ENCODE measurements at places on chromosomes 3 and 15.

- DNase-seq, result no peak
Measured at GRCh38 chr3:28122227-28122626, 119.2 kb upstream of the CMC1 start.

DNA sequence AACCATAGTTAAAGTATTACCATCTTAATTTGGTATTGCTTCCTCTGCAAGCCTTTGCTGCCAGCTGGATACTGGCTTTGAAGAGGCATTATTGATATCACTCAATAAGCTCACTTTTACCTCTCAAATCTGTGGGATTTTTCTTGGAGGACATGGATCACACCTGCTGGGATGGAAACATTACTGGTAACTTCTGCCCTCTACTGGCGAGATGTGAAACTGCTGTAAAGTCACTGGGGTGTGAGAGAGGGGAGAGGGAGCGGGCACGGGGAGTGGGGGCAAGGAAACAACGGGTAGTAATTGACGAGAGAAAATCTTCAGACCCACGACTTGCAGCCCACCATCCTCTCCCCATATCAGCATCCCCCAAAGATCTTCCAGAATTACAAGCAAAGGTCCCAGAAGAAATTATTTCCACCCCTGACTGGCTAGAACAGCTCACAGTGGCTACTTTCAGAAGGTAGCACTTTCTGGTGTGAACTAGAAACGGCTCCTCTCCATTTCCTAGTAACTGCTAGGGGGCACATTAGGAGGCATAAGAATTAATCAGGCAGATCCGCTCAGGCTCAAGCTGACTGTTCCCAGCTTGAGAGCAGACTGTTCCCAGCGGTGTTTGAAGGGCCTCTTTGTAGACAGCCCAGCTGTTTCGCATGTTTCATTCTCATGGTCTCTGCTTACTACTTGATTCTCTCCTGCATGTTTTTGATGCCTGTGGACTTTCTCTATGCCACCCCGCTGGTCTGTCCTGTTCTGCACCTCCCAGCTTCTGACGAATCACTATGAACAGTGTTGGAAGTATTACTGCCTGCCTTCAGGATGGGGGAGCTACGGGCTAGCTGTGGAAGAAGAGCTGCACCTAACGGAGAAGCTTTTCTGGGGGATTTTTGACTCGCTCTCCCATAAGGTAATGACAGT lies 230.4 kb upstream of the CHRM5 start:
- peak; percentile 45 for DNase-seq

DNA sequence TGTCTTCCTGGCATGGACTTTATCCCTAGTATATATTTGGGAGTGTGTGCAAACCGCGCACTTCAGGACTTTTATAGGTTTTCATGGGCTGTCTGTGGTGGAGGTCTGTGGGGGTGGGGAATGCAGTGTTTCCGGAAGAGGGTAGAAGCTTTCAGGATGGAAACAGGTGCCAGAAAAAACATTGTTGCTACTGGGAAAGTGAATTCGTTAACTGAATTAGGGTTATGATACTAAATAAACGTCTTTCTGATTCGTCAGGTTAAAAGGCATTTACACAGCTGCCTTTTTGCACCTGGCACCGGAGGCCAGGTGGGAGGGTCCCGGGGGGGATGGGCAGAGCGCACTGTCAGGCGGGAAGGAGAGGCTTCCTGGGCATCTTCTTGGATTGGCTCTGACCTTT lies 62.1 kb downstream of the SLCO3A1 start:
- no peak for DNase-seq

DNA sequence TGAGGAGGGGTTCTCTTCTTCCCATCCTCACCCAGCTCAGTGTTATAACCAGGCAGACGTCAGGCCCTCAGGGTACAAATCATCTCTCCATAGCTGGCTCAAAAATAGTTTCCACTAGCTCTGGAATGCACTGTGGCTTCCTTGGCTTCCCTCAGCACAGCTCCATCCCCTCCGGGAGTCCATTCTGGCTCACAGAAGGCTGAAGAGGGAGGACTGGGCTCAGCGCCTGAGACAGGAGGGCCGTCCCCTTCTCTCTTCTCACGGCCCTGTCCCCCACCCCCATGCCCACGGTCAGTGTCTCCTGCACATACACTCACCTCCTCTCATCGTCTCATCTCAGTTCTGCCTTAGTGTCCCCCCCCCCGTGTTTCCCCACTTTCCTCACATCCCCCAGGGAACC lies 50.1 kb downstream of the UMPS start:
- no peak for DNase-seq

GRCh38 chr15:77504306-77504705 lies 83.6 kb downstream of the HMG20A start:
- no peak for DNase-seq

DNA sequence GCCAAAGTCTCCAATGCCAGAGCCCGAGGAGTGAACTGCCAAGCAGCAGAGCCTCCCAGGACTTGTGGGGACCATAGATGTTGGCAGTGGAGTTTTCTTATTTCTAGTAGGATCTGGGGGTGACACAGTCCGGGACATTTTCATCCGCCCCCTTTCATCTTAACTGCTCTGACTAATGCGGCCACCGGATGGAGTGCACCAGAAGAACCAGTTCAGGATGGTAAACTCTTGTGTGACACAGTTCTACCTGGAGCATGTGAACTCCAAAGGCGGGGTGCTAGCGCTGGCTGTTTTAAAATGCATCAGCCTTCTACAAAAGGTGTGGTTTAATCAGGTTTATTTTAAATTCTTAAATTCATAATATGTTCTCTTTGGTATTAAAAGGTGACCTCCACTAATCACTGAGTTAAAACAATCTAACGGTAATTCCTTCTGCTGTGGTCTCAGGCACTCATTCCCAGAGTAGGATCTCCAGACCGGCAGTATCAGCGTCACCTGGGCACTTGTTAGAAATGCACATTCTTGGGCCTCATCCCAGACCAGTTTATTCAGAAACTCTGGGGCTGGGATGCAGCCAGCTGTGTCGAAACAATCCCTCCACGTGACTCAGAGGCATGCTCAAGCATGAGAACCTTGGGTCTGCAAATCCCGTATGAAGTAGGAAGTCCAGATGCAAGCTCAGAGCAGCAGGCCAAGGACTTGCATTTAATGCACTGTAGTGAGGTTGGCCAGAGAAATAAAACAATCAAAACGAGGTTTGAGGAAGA lies 105.5 kb downstream of the GABRB3 start:
- DNase-seq, result no peak

GRCh38 chr3:48013288-48013980 lies 2.8 kb downstream of the MAP4 start:
- DNase-seq, result no peak

- no peak for DNase-seq
Measured at GRCh38 chr3:2656806-2657777, 453.1 kb downstream of the IL5RA start.

DNA sequence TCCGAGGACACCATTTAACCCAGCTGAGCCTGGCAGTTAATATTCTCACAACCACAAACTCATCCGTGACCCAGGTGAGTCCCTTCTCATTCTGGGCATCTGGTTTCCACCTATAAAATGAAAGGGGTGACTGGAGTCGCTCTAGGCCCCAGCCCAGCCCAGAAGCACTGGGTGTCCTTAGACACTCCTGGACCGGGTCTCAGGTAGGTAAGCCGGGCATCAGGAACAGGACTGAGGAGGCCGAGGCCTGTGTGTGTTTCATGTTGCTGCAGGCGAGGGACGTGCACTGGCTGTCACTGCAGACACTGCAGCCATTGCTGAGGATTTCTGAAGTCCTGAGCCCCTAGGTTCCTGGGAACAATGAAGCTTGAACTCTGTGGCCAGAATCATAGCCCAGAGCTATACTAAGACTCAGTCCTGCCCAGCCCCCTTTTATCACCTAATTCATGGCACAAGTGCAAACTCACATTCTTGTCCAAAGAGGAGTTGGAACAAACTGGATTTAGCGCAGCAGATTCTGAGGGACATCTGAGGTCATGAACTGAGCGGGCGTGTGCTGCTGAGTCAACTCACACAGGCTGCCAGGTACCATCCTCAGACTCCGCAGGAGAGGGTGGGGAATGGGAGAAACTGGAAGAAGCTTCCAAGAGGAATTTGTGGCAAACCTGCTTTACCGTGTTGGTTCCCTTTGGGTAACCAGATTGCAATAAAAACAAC lies 184.9 kb downstream of the FAM43A start:
- no peak for DNase-seq

GRCh38 chr3:23880703-23881339 lies 36.0 kb downstream of the NKIRAS1 start:
- no peak for DNase-seq

DNA sequence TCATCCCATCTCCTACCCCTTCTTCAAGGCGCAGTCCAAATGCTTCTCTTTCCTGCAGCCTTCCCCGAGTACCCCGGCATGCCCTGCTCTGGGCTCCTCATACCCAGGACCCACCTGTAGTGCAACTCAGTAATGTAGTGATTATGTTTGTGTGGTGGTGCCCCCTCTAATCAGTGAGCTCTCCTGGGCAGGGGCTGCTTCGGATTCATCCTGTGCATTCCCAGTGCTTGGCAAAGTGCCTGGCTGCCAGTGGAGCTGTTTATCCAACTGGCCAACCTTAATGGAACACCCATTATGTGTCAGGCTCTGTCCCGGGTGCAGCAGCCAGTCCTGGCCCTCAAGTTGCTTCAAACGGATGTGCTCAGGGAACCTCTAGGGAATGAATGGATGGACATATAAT lies 174.4 kb upstream of the LINGO1 start:
- no peak for DNase-seq

- no peak for DNase-seq
Measured at GRCh38 chr15:58203537-58203936, 65.4 kb downstream of the AQP9 start.

- no peak for DNase-seq
Measured at GRCh38 chr15:49758456-49758855, 137.6 kb downstream of the DTWD1 start.

- DNase-seq, result no peak
Measured at GRCh38 chr3:67018789-67019526, 20.9 kb downstream of the KBTBD8 start.

GRCh38 chr3:14852058-14852594 lies 33.4 kb downstream of the FGD5 start:
- no peak for DNase-seq

- DNase-seq, result no peak
Measured at GRCh38 chr15:74122403-74123130, 7.8 kb upstream of the ISLR2 start.

DNA sequence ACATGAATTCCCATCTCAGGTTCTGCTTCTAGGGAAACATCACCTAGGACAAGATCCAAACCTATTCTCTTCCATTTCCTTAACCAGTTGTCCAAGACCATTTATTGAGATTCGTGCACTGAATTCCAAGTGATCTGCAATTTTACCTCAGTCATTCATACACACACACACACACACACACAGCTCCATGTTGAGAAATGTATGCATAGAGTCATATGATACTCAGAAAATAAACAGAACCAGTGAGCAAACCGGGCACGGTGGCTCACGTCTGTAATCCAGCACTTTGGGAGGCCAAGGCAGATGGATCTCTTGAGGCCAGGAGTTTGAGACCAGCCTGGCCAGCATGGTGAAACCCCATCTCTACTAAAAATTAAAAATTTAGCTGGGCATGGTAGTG lies 6.1 kb upstream of the KPNA1 start:
- DNase-seq, result no peak

- no peak for DNase-seq
Measured at GRCh38 chr15:30650012-30650929, 24.3 kb downstream of the ARHGAP11B start.

DNA sequence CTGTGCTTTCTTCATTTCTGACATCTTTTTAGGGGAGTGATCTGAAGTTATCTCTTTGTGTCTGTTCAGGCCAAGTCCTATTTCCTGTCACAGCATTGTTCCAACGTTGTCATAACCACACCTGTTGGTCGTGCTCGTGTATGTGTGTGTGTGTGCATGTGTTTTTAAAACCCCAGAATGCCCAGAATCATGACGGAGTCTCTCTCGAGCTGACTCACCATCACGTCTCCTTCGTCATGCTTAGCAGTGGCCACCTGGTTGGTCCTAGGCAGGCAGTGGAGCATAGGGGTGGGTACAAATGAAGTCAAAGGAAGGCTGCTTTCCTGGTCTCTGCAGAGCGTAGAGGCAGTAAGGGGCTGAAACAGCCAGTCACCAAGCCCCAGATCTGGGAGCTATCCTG lies 126.8 kb upstream of the ABHD17C start:
- no peak for DNase-seq

GRCh38 chr15:38691965-38692788 lies 127.6 kb upstream of the RASGRP1 start:
- DNase-seq, result no peak

DNA sequence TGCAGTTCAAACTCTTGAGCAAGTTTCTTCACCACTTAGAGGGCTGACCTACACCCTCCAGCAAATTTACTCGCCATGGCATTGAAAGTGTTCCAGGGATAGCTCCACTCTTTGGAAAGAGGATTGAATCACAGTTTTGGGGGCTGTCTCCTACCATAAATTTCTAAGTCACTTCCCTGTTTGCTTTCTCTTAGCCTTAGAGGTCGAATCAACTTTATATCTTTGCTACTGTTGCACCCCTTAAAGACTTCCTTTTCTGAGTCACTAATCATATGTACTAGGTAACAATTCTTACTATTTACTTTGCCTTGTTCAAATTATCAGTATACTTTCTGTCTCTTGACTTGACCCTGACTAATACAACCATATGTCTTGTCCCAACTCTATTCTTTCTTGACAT lies 1151.8 kb upstream of the ALCAM start:
- no peak for DNase-seq
